HS-5 (cell line): ENCODE measurements at places on chromosomes 13 and 19.

GRCh38 chr19:6263735-6264444, 15.9 kb downstream of the MLLT1 start:
- DNase-seq: no peak

DNA sequence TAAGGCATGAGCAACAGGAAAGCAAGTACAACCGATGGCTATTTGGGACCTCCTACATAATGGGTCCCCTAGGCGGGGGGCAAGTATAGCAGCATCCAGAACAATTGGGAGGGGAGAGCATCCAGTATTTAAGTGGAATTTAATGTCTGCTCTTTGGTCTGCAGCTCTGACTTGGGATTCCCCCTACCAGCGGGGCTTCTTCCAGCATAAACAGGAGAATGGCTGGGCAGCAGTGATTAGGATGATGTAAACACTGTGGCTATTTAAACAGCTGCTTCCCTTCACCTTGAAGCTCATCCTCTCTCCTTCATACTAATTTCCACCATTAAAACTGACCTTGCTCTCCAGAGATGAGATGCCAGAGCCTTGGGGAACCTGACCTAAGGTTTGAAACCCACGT, 73.9 kb upstream of the OXGR1 start:
- no peak for DNase-seq

GRCh38 chr13:106905380-106906162, 337.6 kb upstream of the ARGLU1 start:
- no peak for DNase-seq

GRCh38 chr19:54209058-54209810, 8.6 kb downstream of the RPS9 start:
- no peak for DNase-seq

DNA sequence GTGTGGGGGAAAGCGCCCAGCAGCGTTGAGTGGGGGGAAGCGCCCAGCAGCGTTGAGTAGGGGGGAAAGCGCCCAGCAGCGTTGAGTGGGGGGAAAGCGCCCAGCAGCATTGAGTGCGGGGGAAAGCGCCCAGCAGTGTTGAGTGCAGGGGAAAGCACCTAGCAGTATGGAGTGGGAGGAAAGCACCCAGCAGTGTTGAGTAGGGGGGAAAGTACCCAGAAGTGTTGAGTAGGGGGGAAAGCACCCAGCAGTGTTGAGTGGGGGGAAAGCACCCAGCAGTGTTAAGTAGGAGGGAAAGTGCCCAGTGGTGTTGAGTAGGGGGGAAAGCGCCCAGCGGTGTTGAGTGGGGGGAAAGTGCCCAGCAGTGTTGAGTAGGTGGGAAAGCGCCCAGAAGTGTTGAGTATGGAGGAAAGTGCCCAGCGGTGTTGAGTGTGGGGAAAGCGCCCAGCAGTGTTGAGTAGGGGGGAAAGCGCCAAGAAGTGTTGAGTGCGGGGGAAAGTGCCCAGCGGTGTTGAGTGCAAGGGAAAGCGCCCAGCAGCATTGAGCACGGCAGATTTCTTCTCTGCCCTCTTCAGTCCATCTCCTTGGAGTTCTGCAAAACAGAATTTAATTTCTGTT, 138.4 kb downstream of the ATP11A start:
- DNase-seq: no peak

DNA sequence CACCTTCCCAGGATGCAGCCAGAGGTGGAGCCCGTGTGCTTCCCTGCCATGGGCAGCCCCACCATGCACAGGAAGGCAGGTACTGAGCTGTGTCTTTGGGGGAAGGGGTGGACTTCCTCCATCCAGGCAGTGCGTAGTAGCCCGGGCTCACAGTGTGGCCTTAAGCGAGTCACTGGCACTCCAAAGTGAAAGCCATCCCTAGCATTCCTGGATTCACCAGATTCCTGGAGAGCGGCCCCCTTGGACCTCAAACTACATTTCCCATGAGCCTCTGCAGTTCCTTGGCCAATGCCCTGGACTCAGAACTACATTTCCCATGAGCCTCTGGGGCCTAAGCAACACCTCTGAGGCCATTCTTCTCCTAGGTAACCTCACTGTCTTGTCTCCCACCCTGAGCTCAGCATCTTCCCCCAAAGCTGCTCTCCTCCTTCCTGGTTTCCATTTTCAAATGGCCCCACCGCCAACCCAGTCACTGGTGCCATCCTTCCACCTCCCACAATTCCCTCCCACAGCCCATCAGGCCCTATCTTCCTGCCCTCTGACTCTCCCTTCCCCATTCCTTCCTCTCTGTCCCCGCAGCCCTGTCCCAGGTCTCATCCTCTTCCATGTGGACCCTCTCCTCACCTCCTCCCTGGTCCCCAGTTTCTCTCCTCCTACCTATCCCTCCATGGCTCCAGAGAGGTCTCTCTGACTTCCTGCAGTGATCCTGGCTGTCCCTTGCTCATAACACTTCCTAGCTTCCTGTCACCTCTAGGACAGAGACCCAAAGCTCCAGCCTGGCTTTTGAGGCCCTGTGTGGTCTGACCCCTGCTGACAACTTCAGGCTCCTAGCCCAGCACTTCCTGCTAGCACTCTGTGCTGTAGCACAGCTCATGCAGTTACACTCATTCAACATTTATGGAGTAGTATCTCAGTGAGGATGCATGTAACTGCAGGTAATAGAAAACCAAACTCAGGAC, at the start of gene C19orf81:
Gene C19orf81, plus strand, starts transcription at position 13 of the 959 bp plus-strand sequence. Its CDS starts 0 bp downstream, at position 13.
- no peak for DNase-seq

GRCh38 chr13:52449331-52450011, 963 bp downstream of the VPS36 start:
- DNase-seq: no peak

DNA sequence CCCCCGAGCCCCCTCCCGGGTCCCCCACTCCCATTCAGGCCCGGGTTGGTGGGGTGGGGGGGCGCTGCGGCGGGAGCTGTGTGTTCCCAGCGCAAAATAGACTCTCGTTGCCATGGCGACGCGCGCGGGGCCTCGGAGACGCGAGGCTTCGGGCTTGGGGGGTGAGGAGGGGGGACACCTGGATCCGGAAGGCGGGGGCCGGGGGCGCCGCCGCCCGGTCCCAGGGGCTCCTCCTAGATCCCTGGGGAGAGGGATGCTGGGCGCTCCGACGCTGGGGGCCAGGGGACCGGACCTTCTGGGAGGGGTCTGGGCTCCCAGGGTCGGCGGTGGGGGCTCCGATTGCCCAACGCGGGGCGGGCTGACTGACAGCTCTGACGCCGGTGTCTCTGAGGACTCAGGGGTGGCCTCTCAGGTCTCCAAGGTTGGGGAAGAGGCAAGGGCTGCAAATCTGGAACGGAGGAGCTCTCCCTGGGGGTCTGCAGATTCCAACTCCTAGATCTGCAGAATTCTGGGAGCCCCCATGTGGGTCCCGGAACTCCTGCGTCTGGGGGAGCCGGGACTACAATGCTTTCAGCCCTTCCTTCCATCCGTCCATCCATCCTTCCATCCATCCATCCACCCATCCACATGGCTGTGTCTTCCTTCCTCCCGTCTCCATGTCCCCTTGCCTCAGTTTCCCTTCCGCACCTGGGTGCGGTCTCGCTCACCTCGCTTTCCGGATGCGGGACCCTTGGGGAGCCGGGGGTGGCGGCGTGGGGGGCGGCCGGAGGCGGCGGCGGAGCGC, 9.1 kb upstream of the SHISA7 start:
- no peak for DNase-seq

- DNase-seq: no peak
These were observed 10.8 kb downstream of the LDLR start for GRCh38 chr19:11100049-11100448.

DNA sequence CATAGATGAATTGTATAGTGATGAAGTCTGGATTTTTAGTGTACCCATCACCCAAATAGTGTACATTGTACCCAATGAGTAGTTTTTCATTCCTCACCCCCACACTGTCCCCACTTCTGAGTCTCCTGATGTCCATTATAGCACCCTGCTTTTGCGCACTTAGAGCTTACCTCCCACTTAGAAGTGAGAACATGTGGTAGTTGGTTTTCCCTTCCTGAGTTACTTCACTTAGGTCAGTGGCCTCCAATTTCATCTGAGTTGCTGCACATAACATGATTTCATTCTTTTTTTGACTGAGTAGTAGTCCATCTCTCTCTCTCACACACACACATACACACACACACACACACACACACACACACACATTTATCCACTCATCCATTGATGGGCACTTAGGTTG, 43.2 kb upstream of the ALOX5AP start:
- no peak for DNase-seq

DNA sequence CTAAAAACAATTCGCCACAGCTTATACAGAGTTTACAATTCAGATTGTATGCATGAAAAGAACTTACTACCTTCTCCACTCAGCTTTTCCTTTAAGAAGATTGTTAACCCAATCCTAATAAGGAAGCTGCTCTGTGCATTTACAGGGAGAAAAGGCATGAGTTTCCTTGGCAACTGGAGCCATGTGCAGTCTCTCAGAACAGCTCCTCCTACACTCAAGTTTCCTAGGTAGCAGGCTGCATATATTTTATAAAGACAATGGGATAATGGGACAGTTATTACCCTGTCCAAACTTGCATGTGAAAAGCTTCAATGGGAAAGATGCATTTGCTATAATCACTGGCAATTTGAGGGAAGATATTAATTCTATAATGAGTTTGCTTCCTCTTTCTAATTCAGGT, 125.5 kb upstream of the TRPC4 start:
- DNase-seq: no peak

DNA sequence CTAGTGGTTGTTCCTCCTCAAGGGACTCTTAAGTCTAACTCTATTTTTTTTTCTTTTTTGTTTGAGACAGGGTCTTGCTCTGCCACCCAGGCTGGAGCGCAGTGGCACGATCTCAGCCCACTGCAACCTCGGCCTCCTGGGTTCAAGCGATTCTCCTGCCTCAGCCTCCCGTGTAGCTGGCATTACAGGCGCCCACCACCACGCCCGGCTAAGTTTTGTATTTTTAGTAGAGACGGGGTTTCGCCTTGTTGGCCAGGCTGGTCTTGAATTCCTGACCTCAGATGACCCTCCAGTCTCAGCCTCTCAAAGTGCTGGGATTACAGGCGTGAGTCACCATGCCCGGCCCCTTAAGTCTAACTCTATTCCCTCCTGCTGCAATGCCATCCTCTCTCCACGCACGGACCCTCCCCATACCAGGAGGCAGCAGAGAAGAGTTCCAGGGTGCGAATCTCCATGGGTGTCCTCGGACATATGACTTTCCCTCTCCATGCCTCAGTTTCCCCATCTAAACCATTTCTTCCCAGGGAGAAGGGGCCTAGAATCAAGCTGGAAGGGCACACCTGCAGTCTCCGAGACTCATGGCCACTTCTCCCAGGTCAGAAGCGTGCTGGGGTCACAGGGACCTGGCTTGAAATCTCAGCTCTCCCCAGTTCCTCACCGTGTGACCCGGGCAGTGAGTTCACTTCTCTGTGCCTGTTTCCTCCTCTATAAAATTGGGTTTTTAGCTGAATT, 6.0 kb upstream of the BCL3 start:
- DNase-seq: no peak

GRCh38 chr13:32837307-32837972, 178.8 kb upstream of the KL start:
- no peak for DNase-seq

DNA sequence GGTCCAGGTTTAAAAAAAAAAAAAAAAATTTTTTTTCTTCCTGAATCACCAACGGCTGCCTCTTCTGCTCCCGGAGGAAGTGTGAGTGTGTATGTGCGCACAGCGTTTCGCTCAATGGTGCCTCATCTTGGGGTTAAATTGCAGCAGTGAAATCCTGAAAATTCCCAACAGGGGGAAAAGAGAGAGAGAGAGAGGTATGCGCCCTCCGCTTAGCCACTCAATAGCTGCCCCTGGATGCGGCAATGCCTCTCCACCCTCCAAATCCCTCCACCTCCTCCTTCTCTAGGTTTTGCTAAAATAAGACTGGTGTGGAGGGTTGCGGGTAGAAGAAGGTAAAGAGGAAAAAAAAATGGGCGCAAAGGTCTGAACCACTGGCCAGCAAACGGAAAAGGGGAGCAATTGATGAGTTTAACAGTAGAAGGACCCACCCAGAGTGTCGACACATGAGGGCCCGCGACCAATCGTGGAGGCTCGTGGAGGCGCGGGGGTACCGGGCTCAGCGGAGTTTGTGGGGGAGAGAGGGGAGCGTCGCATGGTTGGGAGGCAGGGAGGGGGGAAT, 853 bp upstream of the CACNA1A start:
- DNase-seq: peak; percentile 36

DNA sequence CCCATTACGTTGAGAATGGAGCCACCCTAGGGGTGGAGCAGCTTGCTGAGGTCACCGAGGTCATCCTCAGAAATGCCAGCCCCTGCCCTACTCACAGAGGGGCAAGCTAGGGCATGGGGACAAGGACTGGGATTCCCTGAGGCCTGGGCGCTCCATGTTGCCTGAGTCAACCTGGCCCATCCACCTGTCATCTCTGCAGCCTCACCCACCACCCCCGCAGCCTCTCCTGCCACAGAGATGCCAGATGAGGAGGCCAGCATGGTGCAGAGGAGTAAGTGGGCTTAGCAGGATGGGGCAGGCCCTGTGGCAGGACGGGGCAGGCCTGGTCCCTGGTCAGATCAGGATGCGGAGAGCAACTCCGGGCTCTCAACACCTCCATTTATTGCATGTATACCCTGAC, 9.5 kb downstream of the NKPD1 start:
- no peak for DNase-seq

DNA sequence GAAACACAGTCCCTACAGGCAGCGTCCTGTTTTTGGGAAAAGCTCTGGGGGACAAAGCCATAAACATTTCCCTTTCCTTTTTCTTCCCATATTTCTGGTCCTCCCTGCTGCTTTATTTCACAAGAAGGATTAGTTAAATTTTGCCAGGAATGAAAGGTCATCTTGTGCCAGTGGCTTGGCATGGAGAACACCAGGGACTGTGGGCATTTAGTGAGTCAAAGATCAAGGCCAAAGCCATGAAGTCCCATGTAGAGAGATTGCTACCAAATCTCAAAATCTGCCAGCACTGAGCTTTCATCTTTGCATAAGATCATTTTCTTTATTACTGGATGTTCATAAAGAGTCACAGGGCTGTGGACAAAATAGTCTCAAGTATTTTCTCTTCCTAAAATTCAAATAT, 29.1 kb upstream of the SLC46A3 start:
- no peak for DNase-seq

DNA sequence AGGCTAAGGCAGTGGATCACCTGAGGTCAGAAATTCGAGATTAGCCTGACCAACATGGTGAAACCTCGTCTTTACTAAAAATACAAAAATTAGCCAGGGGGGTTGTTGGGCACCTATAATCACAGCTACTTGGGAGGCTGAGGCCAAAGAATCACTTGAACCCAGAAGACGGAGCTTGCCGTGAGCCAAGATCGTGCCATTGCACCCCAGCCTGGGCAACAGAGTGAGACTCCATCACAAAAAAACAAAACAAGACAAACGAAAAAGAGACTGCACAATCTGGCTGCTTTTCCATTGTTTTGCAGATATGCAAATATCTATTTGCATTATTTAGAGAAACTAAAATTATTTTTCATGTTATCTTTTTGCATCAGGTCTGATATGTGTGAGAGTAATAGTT, 83.6 kb downstream of the ZNF486 start:
- DNase-seq: no peak

GRCh38 chr19:44003461-44004009, 778 bp downstream of the ZNF230 start:
- no peak for DNase-seq
